ENCODE measurements at places on chromosomes 3 and 15.

GRCh38 chr3:15796331-15796730, 1.4 kb downstream of the ANKRD28 start:
- no peak for DNase-seq

- no peak for DNase-seq
Measured at GRCh38 chr3:161560008-161560637, 63.5 kb downstream of the OTOL1 start.

DNA sequence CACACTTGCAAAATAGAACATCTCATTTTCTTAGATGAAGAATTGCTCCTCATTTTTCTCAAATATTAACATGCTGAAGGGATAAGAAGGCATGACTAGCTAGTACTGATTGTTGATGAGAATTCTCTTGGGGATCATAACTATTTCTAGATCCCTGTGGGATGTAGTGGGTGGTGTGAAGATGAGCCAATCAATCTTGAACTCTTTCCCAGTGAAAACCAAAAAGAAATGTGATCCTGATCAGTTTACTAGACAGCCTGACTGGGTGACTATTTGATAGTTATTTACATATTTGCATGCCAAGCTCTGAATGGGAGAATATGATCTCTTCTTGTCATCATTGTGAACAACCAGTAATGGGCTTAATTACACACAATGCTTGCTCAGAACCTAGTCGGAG, 63.7 kb downstream of the ZIC1 start:
- no peak for DNase-seq

- DNase-seq = no peak
Measured at GRCh38 chr3:64067506-64068346, 44.4 kb upstream of the PSMD6 start.

DNA sequence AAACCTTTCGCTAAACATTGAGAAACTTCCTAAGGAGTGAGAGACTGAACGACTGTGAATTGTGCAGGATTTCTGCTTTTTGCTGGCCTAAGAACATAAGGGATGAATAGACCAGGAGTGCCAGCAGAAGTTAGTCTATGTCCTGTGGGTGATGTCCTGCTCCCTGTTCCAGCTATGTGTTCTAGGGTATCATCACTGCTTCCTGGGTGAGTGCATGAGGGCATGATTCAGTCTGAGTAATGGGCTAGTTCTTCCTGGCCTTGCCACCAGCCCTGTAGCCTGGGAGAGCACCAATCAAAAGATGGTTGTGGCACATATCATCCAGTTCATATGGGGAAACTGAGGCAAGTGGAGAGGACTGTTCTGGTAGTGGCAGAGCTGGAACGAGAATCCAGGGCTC, 153.9 kb upstream of the TPM1 start:
- DNase-seq = no peak

DNA sequence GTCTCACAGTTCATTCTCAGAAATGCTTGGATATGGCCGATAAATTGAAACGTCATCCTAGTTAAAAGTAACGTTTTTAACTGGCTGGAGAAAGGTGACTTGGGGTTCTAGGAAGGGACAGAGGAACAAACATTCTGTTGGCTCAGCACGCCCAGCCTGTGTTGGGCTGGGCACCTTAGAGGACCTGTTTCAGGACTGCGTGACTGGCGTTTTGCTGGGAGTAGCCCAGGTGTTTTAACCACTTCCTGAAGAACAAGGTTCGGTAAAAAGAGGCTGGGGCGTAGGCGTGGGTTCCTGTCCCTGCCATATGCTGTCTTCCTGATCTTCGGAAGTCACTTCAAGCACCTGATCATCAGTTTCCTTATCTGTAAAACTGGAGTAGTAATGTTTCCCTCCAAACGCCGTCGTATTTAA, 1.1 kb upstream of the TLNRD1 start:
- no peak for DNase-seq

DNA sequence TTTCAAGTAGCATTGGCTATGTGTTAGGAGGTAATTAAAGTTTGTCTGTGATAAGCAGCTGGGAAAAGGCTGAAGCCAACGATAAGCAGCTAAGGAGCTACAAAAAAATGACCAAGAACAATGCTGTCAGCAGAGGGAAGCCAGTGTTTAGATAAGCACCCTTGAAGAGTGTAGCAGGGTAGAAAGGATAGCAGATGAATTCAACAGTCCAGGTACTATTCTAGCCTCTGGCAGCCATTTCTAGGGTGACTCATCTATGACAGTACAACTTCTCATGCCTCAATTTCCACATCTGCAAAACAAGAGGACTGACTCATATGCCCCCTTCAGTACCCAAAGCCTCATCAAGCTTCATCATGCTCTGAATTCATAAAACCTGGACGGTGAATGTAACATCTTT, 617.6 kb upstream of the UBE2E2 start:
- DNase-seq = no peak

DNA sequence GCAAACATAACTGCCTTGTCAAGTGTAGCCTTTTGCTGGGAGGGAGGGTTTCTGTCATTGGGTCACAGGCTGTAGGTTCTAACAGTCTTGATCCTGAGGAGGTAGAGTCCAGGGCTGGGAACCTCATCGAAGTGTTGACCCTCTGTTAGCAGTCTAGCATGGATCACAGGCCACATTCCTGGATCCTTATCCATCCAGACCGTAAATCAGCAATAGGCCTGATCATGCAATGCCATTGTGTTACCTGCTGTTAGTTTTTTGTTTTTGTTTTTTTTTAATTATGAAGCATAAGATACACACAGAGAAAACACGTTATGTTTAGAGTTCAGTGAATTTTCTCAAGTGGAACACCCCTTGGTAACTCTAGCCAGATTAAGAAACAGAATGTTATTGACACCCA, 282.0 kb upstream of the TPM1 start:
- DNase-seq = no peak

DNA sequence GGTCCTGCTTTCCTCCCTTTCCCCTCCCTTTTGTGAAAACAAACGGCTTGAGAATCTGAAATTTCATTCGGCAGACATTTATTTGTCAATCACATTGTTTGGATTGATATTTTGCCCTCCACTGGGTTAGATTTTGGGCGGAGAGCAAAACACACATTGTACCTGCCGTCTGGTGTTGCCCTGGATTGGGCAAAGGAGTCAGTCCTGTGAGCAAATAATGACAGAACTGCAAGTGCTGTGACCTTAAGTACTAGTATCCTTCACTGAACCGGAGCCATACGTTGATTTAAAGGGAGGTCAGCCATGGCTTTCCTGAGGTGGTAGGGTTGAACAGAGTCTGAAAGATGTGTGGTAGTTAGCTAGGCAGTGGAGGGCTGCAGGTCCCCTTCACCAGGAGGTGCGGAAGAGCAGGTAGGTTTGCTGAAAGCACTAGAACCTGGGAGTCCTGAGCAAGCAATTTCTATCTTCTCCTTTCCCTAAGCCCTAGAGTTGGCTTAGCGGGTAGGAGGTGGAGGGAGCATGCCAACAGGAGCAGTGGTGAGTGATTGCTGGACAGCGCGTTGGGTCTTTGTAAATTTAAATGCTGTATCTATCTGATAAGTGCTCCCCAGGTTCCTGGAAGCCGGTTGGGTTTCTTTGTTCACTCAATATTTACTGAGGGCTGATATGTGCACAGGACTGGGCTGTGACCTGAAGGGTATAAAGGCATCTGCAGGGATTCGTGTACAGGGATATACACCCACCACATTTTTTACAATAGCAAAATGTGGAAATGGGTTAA, 2.0 kb downstream of the PDIA5 start:
- DNase-seq = no peak

DNA sequence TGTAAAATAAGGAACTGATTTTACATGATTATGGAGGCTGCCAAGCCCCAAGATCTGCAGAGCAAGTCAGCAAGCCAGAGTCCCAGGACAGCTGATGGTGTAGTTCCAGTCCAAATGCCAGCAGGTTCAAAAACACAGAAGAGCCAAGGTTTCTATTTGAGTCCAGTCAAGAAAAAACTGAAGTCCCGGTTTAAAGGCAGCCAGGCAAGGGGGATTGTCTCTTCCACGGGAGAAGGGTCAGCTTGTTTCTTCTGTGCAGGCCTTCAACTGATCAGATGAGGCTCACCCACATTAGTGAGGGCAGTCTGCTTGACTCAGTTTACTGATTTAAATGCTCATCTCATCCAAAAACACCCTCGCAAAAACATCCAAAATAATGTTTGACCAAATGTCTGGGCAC, 246.2 kb downstream of the PLCL2 start:
- no peak for DNase-seq

DNA sequence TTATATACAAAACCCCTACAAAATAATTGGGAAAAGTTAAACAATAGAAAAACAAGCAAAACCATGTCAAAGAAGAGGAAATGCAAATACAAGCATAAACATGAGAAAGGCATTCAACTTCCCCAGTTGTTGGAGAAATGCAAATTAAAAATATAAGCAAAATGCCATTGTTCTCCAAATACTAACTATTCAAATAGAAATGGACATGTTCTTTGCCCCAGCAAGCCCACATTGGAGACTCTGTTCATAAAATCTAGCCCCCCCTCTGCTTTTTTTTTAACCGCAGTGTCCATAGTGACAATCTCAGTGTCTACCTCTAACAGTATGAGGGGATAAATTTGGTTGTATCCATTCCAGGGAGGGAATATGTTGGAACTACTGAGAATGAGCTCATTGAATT, 59.7 kb upstream of the LCTL start:
- DNase-seq = no peak

DNA sequence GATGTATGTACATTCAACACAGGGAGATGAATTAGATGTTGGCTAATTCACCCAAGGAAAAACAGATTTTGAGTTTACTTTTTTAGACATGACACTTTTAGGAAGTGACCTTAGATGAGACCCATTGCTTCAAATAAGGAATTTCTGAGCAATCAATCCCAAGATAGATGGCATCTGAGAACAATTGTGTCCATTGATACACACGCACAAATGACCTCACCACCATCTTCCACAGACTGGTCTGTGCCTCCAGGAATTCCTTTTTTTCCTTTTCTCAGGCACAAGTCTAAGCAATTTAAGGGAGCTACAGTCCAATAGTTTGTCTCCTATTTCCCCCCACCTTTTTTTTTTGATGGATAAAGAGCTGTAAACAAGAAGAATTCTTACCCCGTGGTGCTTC, 265.3 kb downstream of the TBL1XR1 start:
- DNase-seq = no peak

GRCh38 chr3:171480526-171480925, 20.3 kb upstream of the TNIK start:
- DNase-seq = no peak

- no peak for DNase-seq
Measured at GRCh38 chr3:45537970-45538640, 56.4 kb upstream of the LIMD1 start.

DNA sequence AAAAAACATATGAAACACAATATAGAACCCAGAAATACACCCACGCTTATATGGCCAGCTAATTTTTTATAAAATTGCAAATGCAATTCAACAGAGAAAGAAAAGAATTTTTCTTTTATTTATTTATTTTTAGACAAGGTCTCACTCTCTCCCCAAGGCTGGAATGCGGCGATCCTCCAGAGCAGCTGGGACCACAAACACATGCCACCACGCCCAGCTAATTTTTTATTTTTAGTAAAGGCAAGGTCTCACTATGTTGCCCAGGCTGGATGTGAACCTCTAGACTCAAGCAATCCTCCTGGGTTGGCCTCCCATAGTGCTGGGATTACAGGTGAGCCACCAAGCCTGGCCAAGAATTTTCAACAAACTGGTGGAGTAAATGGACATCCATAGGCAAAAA, 117.9 kb downstream of the SCAPER start:
- DNase-seq = no peak

DNA sequence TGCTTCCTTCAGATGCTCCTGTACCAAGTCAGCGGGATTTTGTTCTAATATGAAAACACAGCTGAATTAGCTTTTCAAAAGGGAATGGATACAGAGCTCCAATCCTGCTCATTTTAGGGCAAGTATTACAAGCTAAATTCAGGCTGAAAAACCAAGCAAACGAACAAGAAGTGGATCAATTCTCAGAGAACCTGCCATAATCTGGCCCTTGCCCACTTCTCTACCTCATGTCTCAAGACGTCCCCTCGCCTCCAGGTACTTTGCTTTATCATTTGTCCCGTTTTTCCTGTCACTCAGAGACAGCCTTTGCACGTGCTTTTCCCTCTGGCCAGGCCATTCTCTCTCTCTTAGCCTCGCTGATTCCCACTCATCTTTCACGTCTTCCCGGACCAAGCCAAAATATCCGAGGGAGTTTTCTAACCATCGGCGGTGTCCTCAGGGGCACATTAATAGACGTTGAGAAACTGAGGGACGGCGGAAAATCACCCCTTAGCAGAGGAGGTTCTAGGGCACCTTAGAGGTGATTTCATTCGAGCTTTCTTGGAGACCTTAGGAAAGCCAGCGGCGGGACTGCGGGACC, 654 bp downstream of the SUSD5 start:
- no peak for DNase-seq

Measured in activated naive CD8-positive, alpha-beta T cell treated with anti-CD3 and anti-CD28 coated beads, Interleukin-2, amount 50 U/mL, for 16 hours (primary cell).